ENCODE measurements at places on chromosomes 12 and 14.

DNA sequence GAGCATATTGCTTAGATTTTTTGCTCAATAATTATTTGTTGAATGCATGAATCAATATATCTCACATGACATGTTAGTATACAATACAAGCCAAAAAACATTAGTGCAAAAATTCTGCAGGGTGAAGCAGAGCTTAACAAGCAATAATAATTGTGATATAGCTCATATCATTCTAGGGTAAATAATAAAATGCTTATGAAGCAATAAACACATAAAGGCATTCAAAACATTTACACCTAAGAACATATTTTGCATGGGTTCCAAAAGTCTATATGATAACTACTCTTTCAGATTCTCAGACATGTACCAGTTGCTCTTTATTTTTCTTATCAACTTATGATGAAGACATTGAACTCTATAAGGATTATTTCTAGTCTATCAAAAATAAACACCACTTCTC lies 886.2 kb downstream of the TRHDE start:
- H3K4me3 ChIP-seq = no peak overlapping the region
- no peak for DNase-seq
- H3K27ac ChIP-seq = no peak overlapping the region
- no peaks in the 10 kb centered on the region for H3K4me1 ChIP-seq
- H3K27me3 ChIP-seq = no peaks in the 10 kb centered on the region

DNA sequence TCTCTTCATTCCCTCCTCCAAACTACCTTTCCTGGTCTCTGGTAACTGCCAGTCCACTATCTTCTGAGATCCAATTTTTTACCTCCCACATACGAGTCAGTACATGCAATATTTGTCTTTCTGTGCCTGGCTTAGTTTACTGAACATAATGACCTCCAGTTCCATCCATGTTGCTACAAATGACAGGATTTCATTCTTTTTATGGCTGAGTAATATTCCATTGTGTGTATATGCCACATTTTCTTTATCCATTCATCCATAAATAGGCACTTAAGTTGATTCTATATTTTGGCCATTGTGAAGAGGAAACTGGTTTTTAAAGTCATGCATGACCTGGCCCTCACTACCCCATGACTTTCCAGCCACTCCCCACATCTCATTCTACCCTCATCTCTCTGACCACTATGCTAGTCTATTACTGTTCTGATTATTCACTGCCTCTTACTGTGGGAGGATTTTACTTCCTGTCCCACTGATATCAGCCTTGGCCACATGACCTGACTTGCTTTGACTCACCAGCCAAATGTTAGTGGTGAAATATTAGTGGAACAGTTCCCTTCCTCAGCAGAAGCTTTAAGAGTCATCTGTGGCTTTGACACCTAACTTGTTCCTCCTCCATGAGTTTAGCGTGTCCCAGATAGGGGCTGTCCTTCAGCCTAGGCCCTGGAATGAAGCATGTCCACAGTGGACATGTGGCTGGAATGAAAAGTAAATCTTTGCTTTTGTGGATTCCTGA lies 52.2 kb downstream of the GOLGA5 start:
- no peak overlapping the region for H3K27ac ChIP-seq
- peaks cover 8% of the 10 kb centered on the region for H3K36me3 ChIP-seq
- no peaks in the 10 kb centered on the region for H3K27me3 ChIP-seq
- H3K4me3 ChIP-seq = no peak overlapping the region
- no peak for DNase-seq

- no peak overlapping the region for H3K27ac ChIP-seq
- no peak for DNase-seq
- H3K27me3 ChIP-seq = no peaks in the 10 kb centered on the region
- no peak overlapping the region for H3K4me3 ChIP-seq
- H3K4me1 ChIP-seq = no peaks in the 10 kb centered on the region
These were observed 386.3 kb upstream of the TBX3 start for GRCh38 chr12:115070313-115070712.

GRCh38 chr12:116534311-116535121 lies 24.7 kb upstream of the MAP1LC3B2 start:
- H3K4me1 ChIP-seq = peaks cover 38% of the 10 kb centered on the region
- peaks cover 5% of the 10 kb centered on the region for H3K27me3 ChIP-seq
- H3K27ac ChIP-seq = no peak overlapping the region
- H3K36me3 ChIP-seq = no peaks in the 10 kb centered on the region

GRCh38 chr12:131122631-131123030 lies 168.9 kb downstream of the ADGRD1 start:
- no peaks in the 10 kb centered on the region for H3K4me1 ChIP-seq
- H3K27me3 ChIP-seq = no peaks in the 10 kb centered on the region
- no peaks in the 10 kb centered on the region for H3K36me3 ChIP-seq

- H3K27ac ChIP-seq = no peak overlapping the region
- no peak for DNase-seq
- no peak overlapping the region for H3K4me3 ChIP-seq
- H3K4me1 ChIP-seq = peaks cover 8% of the 10 kb centered on the region
- H3K27me3 ChIP-seq = no peaks in the 10 kb centered on the region
These were observed 9.7 kb downstream of the TUBA1C start for GRCh38 chr12:49274396-49275069.

DNA sequence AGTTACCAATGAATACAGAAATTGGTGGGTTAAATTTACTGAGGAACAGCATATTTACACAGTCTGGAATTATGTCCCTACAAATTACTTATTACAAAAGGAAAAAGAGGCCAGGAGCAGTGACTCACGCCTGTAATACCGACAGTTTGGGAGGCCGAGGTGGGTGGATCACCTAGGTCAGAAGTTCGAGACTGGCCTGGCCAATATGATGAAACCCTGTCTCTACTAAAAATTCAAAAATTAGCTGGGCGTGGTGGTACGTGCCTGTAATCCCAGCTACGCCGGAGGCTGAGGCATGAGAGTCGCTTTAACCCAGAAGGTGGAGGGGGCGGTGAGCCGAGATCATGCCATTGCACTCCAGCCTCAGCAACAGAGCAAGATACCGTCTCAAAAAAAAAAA lies 52.6 kb downstream of the HECTD1 start:
- no peak overlapping the region for H3K4me3 ChIP-seq
- DNase-seq = no peak
- H3K27ac ChIP-seq = no peak overlapping the region

Data from activated CD4-positive, alpha-beta T cell treated with anti-CD3 and anti-CD28 coated beads, Interleukin-2, amount 10 ng/mL, durations not matched to agents 7 days and 5 days (primary cell).